Activated T-cell treated with anti-CD3 and anti-CD28 coated beads, Interleukin-2, amount 50 U/mL, for 4 hours (primary cell): ENCODE measurements at places on chromosomes 7 and 10. TPM values are rescaled to one million over a fixed set of nuclear protein-coding genes. Genes with fewer than 3 reads are reported as not detected.

The HYAL4 gene
- not detected for total RNA-seq

The NXPH1 gene
- total RNA-seq, result not detected

The DNA2 gene
- total RNA-seq, result 15.1 TPM

The PRRT4 gene
- 0.66 TPM for total RNA-seq

The GIMAP7 gene
- 23.9 TPM for total RNA-seq
